ENCODE measurements at places on chromosomes 7 and 10.

DNA sequence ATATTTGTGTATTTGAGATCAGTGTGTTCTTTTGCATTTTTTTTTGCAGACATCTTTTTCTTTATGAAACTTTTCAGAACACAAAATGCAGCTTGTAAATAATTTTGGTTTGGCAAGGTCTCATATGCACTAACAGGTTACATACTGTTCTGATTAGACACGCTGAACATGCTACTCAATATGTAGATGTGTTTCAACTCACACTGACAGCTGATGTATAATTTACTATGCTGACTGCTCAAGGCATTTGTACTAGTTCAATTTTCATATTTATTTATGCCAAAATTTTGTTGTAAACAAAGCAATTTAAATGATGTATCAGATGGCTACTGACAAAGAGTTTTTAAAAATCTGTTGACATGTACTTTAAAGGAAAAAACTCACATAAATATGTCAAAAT, 123.8 kb downstream of the TFEC start:
- H3K36me3 ChIP-seq: no peaks in the 10 kb centered on the region
- DNase-seq: no peak
- H3K27ac ChIP-seq: no peak overlapping the region
- no peak overlapping the region for H3K4me3 ChIP-seq
- no peaks in the 10 kb centered on the region for H3K4me1 ChIP-seq
- H3K27me3 ChIP-seq: no peaks in the 10 kb centered on the region

- H3K36me3 ChIP-seq: no peaks in the 10 kb centered on the region
- H3K4me1 ChIP-seq: no peaks in the 10 kb centered on the region
- H3K27me3 ChIP-seq: no peaks in the 10 kb centered on the region
- no peak for DNase-seq
- H3K27ac ChIP-seq: no peak overlapping the region
These were observed 34.4 kb upstream of the CUL1 start for GRCh38 chr7:148664324-148664723.

GRCh38 chr10:930625-931325, 730 bp downstream of the LARP4B start:
- peak; percentile 92 for DNase-seq
- H3K4me3 ChIP-seq: peak overlapping the region; percentile 48
- peak overlapping the region; percentile 91 for H3K27ac ChIP-seq
- H3K4me1 ChIP-seq: peaks cover 46% of the 10 kb centered on the region
- H3K36me3 ChIP-seq: peaks cover 9% of the 10 kb centered on the region
- no peaks in the 10 kb centered on the region for H3K27me3 ChIP-seq

- H3K27ac ChIP-seq: no peak overlapping the region
- no peaks in the 10 kb centered on the region for H3K36me3 ChIP-seq
- no peaks in the 10 kb centered on the region for H3K4me1 ChIP-seq
- H3K27me3 ChIP-seq: no peaks in the 10 kb centered on the region
These were observed 1241.7 kb downstream of the TYW1 start for GRCh38 chr7:68238204-68238805.

GRCh38 chr10:70607936-70608335, 5.4 kb upstream of the PRF1 start:
- no peaks in the 10 kb centered on the region for H3K4me1 ChIP-seq
- no peaks in the 10 kb centered on the region for H3K27me3 ChIP-seq
- peak overlapping the region; percentile 77 for H3K27ac ChIP-seq
- H3K36me3 ChIP-seq: no peaks in the 10 kb centered on the region
- H3K4me3 ChIP-seq: no peak overlapping the region

DNA sequence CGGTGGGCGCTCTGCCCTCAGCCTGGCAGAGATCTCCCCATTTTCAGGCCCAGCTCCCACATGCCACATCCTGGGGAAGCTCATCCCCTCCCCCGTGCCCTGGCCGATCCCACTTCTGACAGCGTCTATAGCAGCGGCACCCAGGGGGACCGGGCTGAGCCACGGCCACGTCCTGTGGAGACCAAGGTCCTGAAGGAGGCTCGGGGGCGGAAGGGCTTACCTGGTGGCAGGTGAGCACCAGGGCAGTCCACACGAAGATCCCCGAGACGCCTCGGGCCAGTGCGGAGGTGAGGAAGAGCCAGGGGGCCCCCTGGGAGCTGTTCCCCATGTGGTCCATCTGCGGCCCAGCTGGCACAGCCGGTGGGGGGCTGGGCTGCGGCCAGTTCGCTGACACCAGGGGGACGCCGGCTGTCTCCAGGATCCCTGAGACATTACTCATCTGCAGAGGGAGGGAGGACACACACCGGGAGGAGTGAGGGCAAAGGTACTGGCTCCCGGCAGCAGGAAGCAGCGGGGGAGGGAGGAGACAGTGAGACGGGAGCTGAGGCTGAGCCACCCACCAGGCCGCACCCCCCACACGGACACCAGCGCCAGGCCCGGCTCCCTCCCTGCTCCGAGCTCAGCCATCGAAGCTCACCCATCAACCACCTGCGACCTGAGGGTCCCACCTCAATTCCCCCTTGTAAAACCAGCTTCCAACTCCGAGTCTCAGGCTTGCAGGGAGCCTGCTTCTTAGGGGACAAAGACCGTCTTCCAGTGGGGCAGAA, 776 bp downstream of the TMEM184A start:
- H3K36me3 ChIP-seq: no peaks in the 10 kb centered on the region
- H3K27ac ChIP-seq: no peak overlapping the region
- no peak for DNase-seq
- peaks cover 7% of the 10 kb centered on the region for H3K27me3 ChIP-seq

- H3K4me1 ChIP-seq: peaks cover 46% of the 10 kb centered on the region
- H3K27me3 ChIP-seq: no peaks in the 10 kb centered on the region
- no peak overlapping the region for H3K4me3 ChIP-seq
- DNase-seq: no peak
- H3K36me3 ChIP-seq: no peaks in the 10 kb centered on the region
These were observed 104.3 kb downstream of the NRBF2 start for GRCh38 chr10:63237396-63237795.

GRCh38 chr7:41098402-41098801, 604.5 kb downstream of the INHBA start:
- no peak overlapping the region for H3K27ac ChIP-seq
- H3K27me3 ChIP-seq: no peaks in the 10 kb centered on the region
- no peaks in the 10 kb centered on the region for H3K36me3 ChIP-seq
- no peak for DNase-seq
- no peaks in the 10 kb centered on the region for H3K4me1 ChIP-seq
- no peak overlapping the region for H3K4me3 ChIP-seq

DNA sequence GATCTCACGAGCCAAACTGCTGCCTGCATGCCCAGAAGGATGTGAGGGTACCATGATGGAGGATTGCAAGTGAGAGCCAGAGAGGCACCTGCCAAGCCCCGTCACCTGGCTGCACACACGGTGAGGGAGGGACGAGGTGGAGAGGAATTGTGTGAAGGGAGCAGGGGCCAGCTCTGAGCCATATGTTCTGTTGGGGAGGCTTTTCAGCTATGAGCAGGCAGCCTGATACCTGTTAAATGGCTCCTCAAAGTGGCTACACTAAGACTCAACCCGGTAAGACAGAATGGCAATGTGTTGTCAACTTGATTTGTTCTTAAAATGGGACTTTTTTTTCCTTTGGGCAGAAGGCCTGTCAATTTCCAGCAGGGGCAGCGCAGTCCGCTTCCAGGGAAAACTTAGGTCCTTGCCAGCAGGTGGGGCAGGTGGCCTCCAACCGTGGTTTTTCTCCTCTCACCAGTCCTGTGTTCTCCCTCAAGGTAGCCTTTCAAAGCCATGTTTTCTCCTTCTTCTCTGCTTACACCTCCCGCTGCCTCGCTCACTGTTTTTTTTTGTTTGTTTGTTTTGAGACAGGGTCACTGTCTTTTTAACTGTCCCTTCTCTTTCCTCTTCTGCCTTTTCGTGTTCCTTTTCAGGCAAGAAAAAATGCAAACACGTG, 57.7 kb upstream of the ZNRF2 start:
- H3K27me3 ChIP-seq: no peaks in the 10 kb centered on the region
- peak overlapping the region; percentile 70 for H3K27ac ChIP-seq
- H3K4me3 ChIP-seq: no peak overlapping the region
- no peaks in the 10 kb centered on the region for H3K36me3 ChIP-seq

- H3K4me1 ChIP-seq: peaks cover 100% of the 10 kb centered on the region
- H3K27me3 ChIP-seq: no peaks in the 10 kb centered on the region
- peak overlapping the region; percentile 84 for H3K27ac ChIP-seq
- peak; percentile 88 for DNase-seq
- H3K36me3 ChIP-seq: peaks cover 2% of the 10 kb centered on the region
- H3K4me3 ChIP-seq: no peak overlapping the region
These were observed 108.2 kb downstream of the PIP4K2A start for GRCh38 chr10:22606164-22606614.

- H3K4me3 ChIP-seq: no peak overlapping the region
- H3K27ac ChIP-seq: no peak overlapping the region
- H3K4me1 ChIP-seq: no peaks in the 10 kb centered on the region
- no peak for DNase-seq
- no peaks in the 10 kb centered on the region for H3K27me3 ChIP-seq
These were observed 282.5 kb upstream of the TEX47 start for GRCh38 chr7:89077992-89078391.

Measured in spleen (tissue), 13 donors.